Activated CD8-positive, alpha-beta memory T cell treated with anti-CD3 and anti-CD28 coated beads for 48 hours (primary cell): ENCODE measurements at places on chromosomes 2 and 18.

- no peak for DNase-seq
These were observed 2.9 kb upstream of the EPAS1 start for GRCh38 chr2:46294176-46294836.

GRCh38 chr2:99644419-99644787, 154.6 kb upstream of the REV1 start:
- no peak for DNase-seq

DNA sequence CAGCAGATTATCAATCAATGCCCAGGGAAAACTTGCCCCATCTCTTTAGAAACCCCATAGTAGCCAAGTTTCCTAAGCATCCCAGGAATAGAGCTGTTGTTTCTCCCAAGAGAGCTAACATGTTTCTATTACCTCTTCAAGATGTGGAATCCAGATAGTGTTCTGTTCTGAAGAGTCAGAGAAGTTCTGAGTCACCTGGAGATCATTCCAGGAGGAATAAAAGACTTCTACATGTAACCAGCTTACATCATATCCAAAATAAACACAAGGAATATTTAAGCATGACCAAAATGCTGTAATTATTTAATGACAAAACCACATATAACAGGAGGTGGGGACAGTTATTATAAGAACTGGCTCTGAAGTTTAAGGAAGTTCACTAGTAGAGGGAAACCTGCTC, 51.0 kb upstream of the GORASP2 start:
- no peak for DNase-seq

GRCh38 chr2:28030600-28030999, 140.1 kb downstream of the BABAM2 start:
- DNase-seq, result no peak

- DNase-seq, result no peak
These were observed 123.0 kb upstream of the THUMPD2 start for GRCh38 chr2:39902103-39902502.

GRCh38 chr2:67923696-67924095, 139.1 kb downstream of the C1D start:
- DNase-seq, result no peak

GRCh38 chr18:8695932-8696517, 9.3 kb upstream of the MTCL1 start:
- DNase-seq, result no peak

GRCh38 chr2:12807907-12808810, 91.4 kb downstream of the TRIB2 start:
- no peak for DNase-seq

DNA sequence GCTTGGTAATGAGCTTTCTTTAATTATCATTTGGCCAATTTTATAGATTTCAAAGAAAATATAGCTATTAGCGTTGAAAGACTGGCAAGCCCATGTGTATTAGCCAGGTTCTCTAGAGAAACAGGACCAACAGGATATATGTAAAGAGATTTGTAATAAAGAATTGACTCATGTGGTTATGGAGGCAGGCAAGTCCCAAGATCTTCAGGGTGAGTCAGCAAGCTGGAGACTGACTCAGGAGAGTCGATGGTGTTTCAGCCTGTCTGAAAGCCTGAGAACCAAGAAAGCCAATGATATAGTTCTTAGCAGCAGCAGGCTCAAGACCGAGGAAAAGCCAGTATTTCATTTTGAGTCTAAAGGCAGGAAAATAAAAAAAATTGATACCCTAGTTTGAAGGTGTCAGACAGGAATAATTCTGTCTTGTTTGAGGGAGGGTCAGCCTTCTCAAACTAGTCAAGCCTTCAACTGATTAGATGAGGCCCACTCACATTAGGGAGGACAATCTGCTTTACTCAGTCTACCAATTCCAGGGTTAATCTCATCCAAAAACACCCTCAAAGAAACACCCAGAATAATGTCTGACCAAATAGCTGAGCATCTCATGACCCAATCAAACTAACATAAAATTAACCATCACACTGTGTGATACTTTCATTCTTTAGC, 78.3 kb upstream of the CRIM1 start:
- no peak for DNase-seq

- DNase-seq, result no peak
These were observed 21.8 kb downstream of the METTL4 start for GRCh38 chr18:2549462-2549861.

- no peak for DNase-seq
These were observed 218.0 kb downstream of the LDLRAD4 start for GRCh38 chr18:13436576-13436975.

GRCh38 chr2:105393373-105394055, 5.3 kb downstream of the FHL2 start:
- DNase-seq, result no peak

- DNase-seq, result no peak
These were observed 93.2 kb upstream of the CCDC150 start for GRCh38 chr2:196546151-196546919.

GRCh38 chr18:58034370-58034769, 9.7 kb upstream of the NEDD4L start:
- DNase-seq, result no peak

GRCh38 chr2:224847961-224848850, 132.0 kb upstream of the CCDC195 start:
- DNase-seq, result no peak

- DNase-seq, result no peak
These were observed 32.6 kb upstream of the E2F6 start for GRCh38 chr2:11498543-11499034.

DNA sequence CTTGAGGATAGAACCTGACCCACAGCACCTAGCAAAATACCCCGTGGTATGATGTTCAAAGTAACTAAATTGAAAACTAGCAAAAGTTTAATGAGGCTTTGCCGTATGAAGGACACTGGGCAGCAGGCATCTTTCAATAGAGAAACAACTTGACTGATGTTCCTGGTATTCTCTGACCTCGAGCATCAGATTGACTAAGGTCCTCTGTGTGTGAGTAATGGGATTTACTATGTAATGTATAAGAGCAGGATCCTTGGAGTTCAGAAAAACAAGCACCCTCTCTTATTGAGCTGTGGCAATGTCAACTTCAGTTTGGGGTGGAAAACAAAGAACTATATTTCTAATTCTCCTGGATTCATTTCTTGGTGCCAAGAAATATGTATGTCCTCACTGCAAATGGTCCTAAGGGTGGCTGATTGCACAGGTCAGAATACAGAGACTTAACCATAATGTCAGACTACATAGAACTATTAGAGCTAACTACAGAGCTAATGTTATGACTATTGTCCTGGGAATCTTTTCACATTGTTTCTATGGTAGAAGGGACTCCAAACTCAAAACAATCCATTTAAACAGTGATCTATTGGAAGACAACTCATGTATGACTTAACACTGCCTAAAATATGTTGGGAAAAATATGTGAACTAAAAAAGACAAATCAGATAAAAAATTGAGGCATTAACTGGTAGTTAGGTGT, 4.4 kb downstream of the TNFAIP6 start:
- DNase-seq, result no peak

- no peak for DNase-seq
These were observed 87.2 kb upstream of the EPB41L3 start for GRCh38 chr18:5630900-5631413.

DNA sequence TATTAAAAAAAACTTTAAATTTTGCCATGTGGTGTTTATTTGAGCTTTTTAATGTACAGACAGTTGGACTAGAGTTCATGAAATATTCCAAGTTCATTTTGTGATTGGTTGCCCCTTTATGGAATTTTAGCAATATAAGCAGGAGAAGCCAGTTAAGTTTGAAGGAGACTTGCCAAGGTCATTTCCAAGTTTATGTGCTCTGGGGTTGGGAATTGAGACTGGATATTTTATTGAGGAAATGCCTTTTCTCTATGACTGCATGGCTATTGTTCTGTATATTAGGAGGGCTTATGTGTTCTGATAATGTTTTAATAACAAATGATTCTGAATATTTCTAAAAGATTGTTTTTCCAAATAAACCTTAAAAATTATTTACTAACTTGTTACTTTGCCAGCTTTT, 67.0 kb upstream of the TCF4 start:
- no peak for DNase-seq

DNA sequence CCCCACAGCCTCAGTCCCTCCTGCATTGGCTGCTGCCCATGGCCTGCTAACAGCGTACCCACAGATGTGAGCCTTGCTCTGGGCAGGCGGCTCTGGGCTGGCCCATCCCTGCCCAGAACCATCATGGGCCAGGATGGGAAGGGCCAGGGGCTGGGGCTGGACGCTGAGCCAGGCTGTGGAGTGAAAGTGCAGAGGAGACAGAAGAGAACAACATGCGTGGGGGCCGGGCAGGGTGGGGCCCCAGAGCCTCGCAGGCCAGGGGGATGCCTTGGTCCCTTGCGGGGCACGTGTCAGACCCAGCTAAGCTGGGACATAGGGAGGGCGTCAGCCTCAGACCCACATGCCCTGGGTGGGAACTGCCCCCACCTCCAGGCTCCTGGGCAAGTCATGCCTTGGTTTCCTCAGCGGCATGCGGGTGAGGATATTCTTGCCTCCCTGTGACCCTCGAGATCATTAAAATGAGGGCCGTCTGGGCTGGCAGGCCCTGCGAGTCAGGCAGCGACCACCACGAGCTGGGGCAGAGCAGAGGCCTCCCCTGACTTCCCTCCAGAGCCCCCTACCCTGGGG, 27.3 kb downstream of the GPC1 start:
- DNase-seq, result no peak

DNA sequence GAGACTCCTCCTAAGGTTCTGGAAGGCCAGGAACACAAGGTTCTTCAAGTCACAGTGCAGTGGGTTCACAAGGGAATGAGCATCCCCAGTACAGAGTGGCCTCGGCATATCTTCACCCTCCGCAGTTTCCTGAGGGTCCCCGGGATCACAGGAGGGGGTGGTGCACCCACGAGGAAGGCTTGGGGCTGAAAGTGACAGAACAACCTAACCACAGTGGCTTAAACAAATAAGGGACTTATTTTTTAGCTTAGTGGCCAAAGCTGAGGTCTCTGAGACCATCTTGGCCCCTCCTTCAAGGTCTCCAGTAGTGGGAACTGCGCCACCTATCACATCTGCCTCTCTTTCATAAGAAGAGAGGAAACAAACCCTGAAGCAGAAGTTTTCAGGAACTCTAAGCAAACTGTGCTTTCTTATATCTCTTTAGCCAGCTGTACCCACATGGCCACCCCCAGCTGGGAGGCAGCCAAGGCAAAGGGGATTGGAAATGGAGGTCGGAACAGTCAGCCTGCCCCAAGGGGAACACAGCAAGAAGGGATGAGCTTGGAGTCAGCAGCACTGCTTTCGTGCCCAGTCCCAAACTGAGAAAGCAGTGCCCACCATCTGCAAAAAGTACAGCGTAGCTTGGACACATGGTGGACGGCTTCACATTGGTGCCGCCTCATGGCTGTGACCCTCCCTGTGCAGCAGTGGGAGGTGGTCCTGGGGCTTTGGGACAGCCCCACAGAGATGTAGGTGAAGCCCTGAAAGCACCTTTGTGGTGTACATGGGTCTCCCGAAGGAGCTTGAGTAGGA, 260.0 kb upstream of the ID2 start:
- DNase-seq, result no peak

GRCh38 chr18:10100196-10100595, 186.4 kb downstream of the VAPA start:
- DNase-seq, result no peak

GRCh38 chr2:70789304-70790135, 923 bp downstream of the FIGLA start:
- DNase-seq, result peak; percentile 31

DNA sequence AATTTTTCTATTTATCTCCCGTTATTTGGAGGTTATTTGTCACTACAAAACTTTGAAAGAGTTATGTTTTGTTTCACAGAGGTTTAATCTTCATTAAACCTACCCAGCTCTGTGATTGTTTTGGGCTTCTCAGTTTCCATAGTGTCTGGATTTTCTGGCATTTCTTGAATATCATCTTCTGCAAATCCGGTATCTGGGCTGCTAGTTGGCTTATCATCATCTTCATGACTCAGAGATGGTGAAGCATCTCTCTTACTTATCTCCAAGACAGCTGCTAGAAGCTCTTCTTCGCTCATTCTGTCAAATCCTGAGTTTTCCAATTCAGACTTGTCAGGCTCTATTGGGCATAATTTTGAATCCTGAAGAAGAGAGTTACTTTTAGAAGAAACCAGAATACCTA, 55.6 kb downstream of the VIL1 start:
- DNase-seq, result no peak

- DNase-seq, result no peak
These were observed 102.2 kb upstream of the UXS1 start for GRCh38 chr2:106296182-106296815.

GRCh38 chr18:23163786-23164533, 28.7 kb downstream of the CABLES1 start:
- no peak for DNase-seq

DNA sequence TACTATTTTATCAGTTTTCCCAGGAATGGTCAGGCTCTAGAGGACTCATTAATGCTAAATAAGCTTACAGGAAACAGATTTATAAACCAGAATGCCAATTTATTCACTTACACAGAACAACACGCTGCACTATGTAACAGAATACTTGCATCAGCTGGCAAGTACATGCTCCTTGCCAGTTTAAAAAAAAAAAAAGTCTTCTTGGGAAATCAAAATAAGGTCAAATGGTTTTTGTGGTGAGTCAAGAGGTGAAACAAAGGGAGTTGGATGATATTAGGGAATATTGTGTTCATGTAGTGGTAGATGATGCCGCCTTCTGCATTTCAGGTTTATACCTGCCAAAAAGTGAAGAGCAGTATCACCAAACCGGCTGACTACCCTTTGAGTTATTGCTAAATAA, 1322.1 kb upstream of the ZEB2 start:
- no peak for DNase-seq

- DNase-seq, result no peak
These were observed 318.7 kb downstream of the PDE11A start for GRCh38 chr2:177753682-177754491.

GRCh38 chr2:215918901-215919599, 94.3 kb downstream of the MREG start:
- no peak for DNase-seq

GRCh38 chr2:102138331-102138730, 4.2 kb upstream of the IL1R1 start:
- DNase-seq, result no peak
